Retina (tissue), 1 donor: ENCODE measurements at places on chromosomes 1 and 21.

GRCh38 chr1:241579434-241579833, 47.3 kb downstream of the KMO start:
- no peak for DNase-seq

GRCh38 chr1:160401487-160401805, 1.1 kb downstream of the VANGL2 start:
- no peak for DNase-seq

- no peak for DNase-seq
Measured at GRCh38 chr1:180291004-180291403, 60.9 kb downstream of the LHX4 start.

DNA sequence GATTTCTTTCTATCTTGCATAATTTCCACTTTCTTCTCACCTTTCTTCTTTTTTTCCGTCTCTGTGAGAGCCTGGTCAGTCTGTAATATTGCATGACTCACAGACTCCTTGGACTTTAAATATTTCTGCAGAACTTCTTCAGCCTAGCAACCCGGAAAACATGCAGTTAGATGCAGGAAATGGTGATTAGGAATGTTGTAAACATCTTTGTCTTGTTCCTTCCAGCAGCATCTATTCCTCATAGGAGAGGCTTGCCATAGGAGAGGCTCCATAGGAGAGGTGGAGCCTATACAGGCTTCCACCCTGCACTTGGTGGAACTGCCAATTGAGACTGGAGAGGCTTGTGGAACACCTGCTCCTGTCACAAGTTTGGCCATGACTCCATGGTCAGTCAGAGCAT, 10.0 kb downstream of the GBP5 start:
- no peak for DNase-seq

GRCh38 chr21:39137248-39138178, 45.7 kb downstream of the PSMG1 start:
- DNase-seq: peak; percentile 27

- no peak for DNase-seq
Measured at GRCh38 chr1:108598340-108598739, 38.4 kb downstream of the EEIG2 start.

- DNase-seq: no peak
Measured at GRCh38 chr1:80214888-80215540, 1208.5 kb upstream of the ADGRL4 start.

GRCh38 chr1:168433238-168433637, 110.6 kb downstream of the XCL2 start:
- DNase-seq: no peak

GRCh38 chr1:236303675-236304074, 21.9 kb upstream of the ERO1B start:
- DNase-seq: no peak

- DNase-seq: no peak
Measured at GRCh38 chr1:205598841-205599668, 32.8 kb downstream of the ELK4 start.

- DNase-seq: no peak
Measured at GRCh38 chr21:45153358-45154318, 79.3 kb downstream of the ADARB1 start.

- DNase-seq: no peak
Measured at GRCh38 chr1:163047951-163048659, 21.1 kb upstream of the RGS4 start.

DNA sequence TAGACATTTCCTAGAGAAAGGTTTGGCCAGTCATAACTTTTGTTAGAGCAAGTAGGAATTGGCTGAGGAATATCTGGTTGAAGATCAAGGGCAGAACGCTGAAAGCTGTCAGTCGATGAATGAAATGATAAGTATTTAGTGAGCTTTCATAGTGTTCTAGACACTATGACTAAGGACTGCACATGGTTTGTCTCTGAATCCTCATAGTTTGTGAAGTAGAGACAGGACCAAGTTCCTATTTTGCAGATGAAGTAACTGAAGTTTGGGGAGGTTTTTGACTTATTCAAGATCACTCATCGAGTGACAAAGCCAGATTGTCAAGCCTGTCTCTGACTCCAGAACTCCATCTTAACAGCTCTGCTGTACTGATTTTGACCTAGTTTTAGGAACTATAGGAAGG, 4.7 kb downstream of the ELOA start:
- DNase-seq: no peak

DNA sequence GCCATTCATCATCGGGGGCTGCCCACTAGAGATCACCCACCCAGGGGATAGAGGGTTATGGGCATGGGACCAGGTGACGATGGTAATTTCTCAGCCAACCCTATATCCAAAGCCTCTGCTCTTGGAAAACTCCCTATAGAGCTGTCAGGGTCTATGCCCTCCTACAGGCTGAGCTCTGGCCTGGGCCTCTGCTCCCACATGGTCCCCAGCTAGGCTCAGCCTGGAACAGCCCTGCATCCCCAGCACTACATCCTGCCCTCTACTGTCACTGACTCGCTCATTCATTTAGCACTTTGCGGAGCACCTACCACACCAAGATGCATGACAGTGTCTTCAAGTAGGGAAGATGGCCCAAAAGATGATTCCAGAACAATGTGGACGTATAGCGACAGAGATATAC, 45.0 kb upstream of the EPS8L3 start:
- no peak for DNase-seq

GRCh38 chr1:91124290-91124985, 102.6 kb upstream of the ZNF644 start:
- no peak for DNase-seq

- DNase-seq: no peak
Measured at GRCh38 chr1:29029667-29030066, 94.0 kb downstream of the TMEM200B start.

DNA sequence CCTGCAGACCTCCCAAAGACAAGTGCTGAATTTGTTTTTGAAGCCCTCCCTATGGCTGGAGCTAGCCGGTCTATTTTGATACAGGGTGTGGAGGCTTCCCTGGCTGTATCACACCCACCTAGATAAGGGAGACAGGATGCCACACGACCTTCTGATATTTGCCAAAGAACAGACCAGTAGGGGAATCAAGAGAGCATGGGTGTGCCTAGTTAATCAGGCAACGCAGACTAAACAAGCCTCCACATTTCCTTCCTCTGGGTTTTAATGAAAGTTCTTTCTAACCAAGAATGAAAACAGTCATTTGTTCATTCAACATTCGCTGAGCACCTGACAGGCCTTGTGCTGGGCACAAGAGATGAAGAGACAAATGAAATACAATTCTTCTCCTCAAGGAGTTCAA, 446.8 kb downstream of the PLPP3 start:
- DNase-seq: no peak

DNA sequence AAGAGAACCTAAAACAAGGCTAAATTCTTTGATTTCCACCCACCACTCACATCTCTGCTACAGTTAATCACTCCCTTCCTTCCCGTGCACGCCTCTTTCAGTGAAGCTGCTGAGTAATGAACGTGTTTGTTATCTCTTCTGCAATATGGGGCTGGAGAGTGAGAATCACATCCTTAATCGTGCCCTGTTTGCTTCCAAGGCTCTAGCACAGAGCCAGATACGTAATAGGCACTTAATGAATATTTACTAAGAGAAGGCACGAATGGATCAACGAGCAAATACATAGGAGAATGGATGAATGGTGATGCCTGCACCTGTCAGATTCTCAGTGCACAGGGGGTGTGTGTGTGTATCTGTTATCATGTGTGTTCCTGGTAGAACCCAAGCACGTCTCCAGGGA, 22.1 kb upstream of the FAM43B start:
- no peak for DNase-seq

GRCh38 chr1:38000529-38001455, 4.5 kb downstream of the FHL3 start:
- DNase-seq: no peak

GRCh38 chr1:179867493-179868330, 9.9 kb downstream of the TOR1AIP2 start:
- peak; percentile 58 for DNase-seq

- DNase-seq: no peak
Measured at GRCh38 chr1:240486611-240487010, 125.3 kb downstream of the GREM2 start.

DNA sequence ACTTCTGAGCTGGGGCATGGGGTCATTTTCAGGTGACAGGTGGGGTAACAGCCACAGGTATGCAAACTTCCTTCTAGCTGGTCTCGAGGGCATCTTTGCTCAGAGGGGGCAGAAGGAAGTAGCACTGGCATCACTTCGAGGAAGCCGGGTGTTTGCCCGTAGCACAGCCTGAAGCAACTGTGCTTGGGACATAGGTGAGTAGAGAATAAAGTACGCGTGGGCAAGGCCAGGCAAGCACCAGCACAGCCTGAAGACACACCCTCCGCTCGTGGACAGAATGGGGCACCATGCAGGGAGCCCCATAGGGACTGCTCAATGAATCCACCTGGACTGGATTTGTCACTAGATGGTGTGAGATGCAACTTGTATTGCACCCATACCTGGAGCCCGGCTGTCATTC, 167.1 kb downstream of the KCNJ6 start:
- DNase-seq: no peak

DNA sequence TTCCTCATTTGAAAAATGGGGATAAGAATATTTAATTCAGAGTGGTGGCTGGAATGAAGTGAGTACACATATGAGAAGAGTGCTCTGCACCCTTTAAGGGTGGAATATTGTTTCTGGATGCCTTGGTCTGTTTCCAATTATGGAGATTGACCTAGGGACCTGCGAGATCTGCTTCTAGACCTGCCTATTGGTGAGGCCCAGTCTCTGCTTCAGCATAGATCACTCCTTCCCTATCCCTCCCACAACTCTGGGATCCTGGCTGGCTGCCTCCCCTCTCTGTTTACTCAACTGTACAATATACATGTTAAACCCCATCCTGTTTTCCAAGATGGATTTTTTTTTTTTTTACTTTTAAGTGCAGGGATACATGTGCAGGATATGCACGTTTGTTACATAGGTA, 6.4 kb upstream of the LDLRAD1 start:
- no peak for DNase-seq

GRCh38 chr1:185894791-185895190, 160.6 kb downstream of the HMCN1 start:
- no peak for DNase-seq

GRCh38 chr1:212971312-212971711, 21.0 kb downstream of the VASH2 start:
- DNase-seq: no peak

GRCh38 chr1:207990876-207991582, 80.1 kb upstream of the CD34 start:
- DNase-seq: peak; percentile 67

GRCh38 chr1:166698771-166699170, 140.5 kb upstream of the POGK start:
- no peak for DNase-seq

- peak; percentile 48 for DNase-seq
Measured at GRCh38 chr21:32940079-32941014, 85.4 kb upstream of the OLIG2 start.

DNA sequence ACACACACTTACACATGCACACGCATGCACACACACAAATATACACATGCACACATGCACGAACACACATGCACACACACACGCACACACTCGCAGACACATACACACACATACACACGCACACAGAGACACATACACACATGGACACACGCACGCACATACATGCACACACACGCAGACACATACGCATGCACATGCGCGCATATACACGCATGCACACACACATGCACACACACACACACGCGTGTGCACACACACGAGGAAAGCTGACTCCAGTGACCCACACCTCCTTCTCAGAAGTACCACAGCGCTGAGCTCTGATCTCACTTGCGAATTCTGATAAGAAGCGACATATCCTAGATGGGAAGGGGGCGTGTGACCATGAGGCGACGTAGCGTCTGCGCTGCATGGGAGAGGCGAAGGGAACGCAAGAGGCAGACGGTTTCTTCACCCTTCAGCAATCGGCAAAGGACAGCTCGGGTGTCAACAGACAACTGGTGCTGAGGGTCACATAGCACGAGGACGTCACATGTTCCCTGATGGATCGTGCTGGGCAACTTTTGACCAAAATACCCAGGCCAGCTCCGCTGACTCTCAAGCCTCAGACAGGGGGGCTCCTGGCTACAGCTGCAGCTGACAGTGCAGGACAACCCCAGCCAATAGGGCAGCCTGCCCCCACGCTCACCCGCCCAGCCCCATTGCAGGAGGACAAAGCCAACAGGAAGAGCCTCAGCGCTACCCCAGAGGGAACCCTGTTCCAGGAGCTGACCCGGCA, 16.0 kb upstream of the PDE9A start:
- DNase-seq: peak; percentile 62
